HuH-7.5 (cell line): ENCODE measurements at places on chromosomes 5 and 9.

DNA sequence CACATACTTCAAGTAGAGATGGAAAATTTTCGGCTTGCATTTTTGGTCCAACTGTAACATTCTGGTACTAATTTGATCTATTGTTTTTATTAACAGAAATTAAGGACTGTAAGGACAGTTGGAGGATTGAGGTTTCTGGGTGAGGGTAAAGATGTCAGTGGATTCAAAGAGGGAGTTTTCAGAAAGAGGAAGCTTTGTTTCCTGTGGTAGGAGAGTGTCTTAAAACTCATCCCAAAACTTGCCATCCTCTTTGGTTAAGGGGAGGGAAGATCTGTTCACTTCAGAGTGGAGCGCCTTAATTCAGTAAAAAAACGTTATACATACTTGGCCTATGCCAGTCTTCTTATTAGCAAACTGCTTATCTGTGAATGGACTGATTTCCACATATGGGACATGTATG, 13.8 kb downstream of the CNTRL start:
- no peak for DNase-seq

DNA sequence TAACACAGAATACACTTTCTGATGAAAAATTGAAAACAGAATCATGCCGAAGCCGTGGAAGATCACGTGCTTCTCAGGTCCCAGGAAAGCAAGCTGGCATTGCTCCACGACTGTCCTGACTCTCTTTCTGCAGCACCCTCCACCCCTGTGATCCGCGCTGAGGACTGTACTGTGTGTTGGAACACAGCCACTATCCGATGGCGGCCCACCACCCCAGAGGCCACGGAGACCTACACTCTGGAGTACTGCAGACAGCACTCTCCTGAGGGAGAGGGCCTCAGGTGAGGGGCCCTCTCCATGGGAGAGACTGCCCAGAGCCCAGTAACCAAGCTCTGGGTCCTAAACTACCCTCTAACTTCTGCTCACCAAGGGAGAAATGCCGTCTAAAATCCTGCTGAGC, 73.3 kb downstream of the CMYA5 start:
- no peak for DNase-seq

DNA sequence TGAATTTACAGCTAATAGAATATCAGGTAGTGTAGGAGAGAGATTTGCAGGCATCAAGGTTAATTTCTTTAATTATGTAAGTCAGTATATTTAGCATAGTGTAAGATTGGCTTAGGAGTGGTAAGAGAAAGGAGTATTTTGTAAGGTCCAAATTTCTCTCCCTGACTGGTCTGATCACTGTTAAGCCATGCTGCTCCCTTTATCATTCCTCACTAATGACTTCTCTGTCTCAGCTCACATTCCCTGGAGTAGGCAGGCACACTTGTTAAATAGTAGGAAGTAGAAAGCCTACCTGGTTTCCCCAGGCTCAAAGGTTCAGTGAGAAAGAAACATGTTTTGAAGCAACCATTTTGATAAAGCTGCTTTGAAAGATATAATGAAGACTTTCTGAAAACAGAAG, 90.7 kb downstream of the SMIM15 start:
- DNase-seq: no peak

DNA sequence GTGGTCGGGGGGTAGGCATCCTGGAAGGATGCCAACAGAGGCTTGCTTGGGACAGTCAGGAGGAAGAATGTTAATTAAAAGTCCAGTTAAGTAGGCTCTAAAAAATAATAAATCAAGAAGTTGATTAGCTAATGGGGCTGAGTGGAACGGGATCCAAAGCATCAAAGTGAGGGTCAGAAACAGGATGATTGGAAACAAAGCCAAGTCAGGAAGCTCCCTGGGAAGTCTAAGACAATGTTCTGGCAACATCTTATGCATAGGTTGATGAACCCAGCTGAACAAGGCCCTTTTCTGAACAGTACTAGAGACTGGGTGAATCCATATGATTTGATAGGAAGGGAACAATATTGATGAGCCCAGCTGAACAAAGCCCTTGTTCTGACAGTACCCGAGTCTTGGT, 50.2 kb upstream of the STARD4 start:
- no peak for DNase-seq

DNA sequence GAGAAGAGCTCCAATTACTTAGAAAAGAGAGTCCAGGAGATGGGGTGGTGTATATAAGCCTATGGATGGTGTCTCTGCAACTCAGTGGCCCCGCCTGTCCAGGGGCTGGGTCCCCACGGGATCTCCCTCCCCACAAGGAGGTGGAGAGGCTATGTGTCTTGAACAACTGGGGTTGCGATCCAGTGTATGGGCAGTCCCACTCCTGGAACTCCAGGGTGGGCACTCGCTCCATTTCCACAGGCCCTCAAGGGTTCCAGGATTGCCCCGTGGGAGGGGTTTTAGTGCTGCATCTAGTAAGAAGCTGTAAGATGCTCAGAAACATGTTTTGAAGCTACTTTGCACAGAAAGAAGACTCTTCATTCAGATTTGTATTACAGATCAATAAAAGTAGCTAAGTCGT, 558 bp upstream of the SMAD5 start:
- DNase-seq: no peak

DNA sequence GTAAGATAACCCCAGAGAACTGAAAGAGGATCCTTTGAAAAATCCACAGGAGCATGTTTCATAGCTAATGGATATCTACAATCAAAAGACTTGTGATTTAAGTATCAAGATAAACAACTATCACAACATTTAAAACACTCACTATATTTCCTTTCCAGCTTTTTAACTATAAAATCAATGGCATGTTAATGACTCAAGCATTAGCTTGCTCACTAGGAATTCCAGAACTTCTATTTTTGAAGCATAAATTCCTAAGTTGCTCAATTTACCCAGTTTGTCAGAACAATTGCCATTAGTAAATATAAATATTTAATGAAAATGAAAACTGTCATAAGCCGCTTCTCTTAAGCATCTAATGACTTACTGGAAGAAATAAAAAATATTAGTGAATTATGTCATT, 355.3 kb downstream of the PRELID2 start:
- DNase-seq: no peak

DNA sequence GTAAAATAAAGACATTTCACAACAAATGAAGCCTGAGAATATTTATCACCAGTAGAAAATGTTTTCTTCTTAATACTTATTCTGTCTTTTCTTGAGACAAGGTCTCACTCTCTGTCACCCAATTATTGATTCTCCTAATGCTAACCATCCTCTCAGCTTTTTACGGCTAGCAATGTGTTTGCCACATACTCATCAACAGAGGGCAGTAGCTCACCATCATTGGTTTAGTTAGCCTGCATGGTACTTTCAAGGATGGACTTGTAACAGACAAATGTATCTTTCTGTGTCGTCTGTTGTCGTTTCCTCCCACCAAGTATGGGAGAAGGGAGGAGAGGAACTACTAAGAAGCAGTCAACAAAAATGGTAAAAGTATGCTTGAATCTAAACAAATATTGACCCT, 5.9 kb upstream of the ACO1 start:
- DNase-seq: peak; percentile 9

DNA sequence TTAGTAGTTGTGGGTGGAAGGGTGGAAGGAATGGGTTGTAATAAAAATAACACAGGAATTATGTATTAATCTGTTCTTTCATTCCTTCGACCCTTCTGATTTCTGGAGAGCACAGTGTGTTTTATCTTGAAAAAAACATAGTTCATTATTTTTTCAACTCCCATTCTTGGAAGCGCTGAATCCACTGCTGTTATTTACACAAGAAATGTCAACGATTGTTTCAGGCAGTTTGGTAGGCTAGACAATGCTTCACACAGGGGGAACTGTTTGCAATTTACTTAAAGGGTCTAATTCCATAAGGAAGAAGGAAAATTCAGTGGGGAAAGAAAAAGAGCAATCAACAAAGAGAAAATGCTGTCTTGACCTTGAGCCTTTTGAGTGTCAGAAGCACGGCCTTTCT, 142.9 kb downstream of the TLE1 start:
- no peak for DNase-seq

GRCh38 chr5:78232163-78232562, 62.3 kb downstream of the AP3B1 start:
- DNase-seq: no peak

GRCh38 chr5:143147902-143148301, 255.6 kb downstream of the NR3C1 start:
- no peak for DNase-seq

DNA sequence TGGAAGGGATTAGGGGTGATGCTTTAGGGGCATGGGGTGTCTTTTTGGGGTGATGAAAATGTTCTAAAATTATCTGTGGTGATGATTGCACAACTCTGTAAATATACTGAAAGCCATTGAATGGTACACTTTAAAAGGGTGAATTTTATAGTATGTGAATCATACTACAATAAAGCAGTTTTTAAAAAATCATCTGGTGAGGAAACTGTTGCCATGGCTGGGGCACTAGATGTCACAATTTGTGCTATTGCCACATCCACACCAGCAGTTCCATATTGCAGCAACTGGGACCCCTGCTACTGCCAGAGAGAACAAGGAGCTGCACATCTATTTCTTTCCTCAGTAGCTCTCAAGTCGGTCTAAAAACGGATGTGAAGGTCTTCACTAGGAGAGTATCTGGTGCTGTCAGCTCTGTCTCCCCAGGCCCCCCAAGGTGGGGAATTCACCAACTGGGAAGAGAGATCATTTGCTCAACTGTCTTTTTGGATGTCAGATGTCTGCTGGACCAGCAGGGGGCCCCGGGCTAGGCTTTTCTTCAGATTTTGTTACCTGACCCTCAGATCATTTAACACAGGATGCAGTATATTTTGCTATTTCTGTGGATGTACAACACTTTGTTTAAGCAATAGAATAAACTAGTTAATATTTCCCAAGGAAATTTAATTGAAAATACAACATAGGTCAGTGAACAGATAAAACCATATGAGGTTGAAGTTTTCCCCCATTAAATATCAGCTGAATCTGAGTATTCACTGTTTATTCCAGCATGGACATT, 13.2 kb downstream of the CMYA5 start:
- peak; percentile 30 for DNase-seq

DNA sequence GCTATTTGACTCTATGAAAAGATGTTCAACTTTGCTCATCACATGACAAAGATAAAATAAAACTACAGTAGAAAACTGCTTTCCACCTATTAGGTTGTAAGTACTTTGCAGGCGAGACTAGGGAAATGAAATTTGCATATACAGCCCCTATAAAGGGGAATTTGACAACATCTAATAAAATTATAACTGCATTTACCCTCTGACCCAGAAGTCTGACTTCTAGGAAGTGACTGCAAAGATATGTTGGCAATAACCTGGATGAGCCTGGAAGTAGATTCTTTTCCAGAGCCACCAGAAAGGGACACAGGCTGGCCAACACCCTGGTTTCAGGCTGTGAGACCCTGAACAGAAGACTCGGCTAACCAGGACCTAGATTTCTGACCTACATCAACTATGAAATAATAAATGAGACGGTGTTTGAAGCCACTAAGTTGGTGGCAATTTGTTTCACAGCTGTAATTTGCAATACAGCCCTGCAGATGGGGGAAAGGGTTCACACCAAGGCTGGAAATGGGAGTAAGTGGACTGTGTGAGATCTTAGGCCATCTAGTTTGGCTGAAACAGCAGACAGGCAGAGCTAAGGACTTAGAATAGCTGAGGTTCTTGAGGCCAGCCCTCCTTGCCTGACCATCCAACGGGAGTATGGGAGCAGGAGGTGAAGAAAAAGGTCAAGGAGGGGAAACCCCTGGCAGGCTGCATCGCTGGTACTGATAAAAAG, 106.6 kb downstream of the SIL1 start:
- DNase-seq: no peak

DNA sequence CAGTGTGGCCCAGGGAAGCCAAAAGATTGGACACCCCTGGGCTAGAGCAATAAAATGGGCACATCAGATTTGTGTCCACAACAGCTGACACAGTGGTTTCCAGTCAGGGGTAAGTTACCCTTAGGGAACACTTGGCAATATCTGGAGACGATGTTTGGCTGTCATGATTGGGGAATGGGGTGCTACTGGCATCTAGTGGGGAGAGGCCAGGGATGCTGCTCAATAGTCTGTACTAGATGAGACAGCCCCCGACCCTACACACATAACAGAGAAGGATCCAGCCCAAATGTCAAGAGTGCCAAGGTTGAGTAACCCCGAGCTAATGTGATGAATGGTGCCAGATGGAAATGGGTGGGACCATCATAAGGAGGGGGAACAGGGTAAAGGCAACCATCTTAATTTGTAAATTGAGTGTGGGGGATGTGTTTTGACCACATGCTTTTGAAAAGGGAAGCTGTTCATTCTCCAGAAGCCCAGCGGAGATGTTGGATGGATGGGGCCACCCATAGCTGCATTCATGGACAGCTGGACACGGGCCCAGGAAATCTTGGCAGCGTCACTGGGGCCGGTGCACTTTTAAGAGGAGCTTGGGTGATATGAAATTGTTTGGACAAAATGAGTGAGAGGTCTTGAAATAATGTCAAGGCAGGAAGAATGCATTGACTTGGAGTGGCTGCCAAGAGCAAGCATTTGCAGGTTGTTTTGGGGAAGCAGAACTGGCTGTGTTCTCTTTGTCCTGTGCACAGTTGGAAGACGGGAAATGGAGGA, 33.4 kb downstream of the SYK start:
- no peak for DNase-seq

DNA sequence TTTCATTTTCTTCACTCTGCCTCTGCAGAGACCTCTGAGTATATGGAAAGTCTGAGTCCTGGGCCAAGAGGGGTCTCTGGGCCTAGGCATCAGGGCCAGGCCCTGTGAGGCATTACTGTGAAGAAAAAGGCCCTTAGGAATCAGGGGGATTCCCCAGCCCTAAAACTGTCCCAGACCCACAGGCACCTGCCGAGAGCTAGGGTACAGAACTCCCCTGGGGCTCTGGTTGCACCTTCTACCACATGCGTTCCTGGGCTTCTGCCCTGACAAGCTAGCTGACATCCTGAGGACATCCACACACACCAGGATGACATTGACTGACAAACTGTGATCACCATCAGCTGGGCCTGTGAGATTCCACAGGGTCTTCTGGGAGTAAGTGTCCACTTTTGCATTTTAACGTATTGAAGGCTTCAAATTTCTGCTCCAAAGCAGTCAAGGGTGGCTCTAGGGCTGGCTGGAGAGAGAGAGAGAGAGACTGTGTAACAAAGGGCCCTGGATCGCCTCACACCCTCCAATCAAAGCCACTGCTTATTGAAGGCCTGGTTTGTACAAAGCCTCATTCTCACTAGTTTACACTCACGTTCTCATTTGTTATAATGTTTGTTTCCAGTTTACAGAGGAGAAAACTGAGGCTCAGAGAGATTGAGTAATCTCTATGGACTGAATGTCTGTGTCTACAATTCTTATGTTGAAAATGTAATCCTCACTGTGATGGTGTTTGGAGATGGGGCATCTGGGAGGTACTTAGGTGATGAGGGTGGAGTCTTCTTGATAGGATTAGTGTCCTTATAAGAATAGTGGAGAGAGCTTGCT, 45.1 kb downstream of the TGFBI start:
- DNase-seq: no peak

DNA sequence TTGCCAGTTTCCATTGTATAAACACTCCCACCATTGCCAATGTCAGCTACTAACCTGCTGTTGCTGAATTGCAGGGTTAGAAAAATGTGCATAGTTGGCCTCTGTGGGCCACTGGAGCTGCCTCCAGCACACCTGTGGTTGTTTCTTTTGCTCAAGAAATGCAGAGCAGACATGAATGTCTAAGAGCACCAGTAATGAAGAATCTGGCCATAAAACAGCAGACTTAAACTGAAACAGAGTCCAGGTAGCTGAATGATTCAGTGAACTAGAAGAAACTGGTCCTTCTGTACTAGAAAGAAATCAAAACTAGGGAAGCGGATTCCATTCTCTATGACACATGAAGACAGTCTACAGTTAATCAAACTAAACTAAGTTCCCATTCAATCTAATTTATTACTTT, 48.2 kb downstream of the NUDT12 start:
- no peak for DNase-seq

GRCh38 chr5:172931001-172931536, 28.2 kb upstream of the RPL26L1 start:
- DNase-seq: no peak
